ENCODE measurements at places on chromosomes 7 and 10.
A peak's percentile ranks its signal among the peaks of the same experiment; 100 is the strongest.

GRCh38 chr7:134548877-134549276, at the start of gene AKR1B15:
AKR1B15 (plus strand) TSS chr7:134549110; CDS start chr7:134564620, 15,510 bp downstream.
- peak; percentile 24 for DNase-seq

GRCh38 chr7:21867816-21868575, 77.7 kb downstream of the CDCA7L start:
- no peak for DNase-seq

- no peak for DNase-seq
Observed at GRCh38 chr7:135235841-135236240, 2.2 kb downstream of the STRA8 start.

- no peak for DNase-seq
Observed at GRCh38 chr7:129493555-129493954, 8.8 kb upstream of the SMKR1 start.

- DNase-seq: no peak
Observed at GRCh38 chr10:89019569-89020327, 29.1 kb downstream of the FAS start.

- DNase-seq: no peak
Observed at GRCh38 chr10:113180401-113181154, 230.5 kb downstream of the TCF7L2 start.

- DNase-seq: no peak
Observed at GRCh38 chr7:38283107-38283506, 9.7 kb upstream of the TARP start.
